Fibroblast of skin of abdomen (primary cell): ENCODE measurements at places on chromosomes 7 and 10.

DNA sequence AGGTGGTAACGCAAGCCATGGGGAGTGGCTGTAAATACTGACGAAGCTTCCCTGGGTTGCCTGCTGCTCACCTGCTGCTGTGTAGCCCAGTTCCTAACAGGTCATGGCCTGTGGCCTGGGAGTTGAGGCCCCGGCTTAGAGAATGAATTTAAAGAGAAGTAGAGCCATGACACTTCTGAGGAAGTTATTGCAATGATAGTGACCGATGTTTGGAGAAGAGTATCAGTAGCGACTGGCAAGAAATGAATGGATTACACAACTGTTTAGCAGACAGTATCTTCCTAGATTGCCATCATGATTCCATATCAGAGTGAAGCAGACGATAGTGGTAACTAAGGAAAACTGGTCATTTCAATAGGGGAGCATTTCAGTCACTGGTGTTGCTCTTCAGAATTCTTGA lies 249.6 kb downstream of the PLXDC2 start:
- no peak for DNase-seq

DNA sequence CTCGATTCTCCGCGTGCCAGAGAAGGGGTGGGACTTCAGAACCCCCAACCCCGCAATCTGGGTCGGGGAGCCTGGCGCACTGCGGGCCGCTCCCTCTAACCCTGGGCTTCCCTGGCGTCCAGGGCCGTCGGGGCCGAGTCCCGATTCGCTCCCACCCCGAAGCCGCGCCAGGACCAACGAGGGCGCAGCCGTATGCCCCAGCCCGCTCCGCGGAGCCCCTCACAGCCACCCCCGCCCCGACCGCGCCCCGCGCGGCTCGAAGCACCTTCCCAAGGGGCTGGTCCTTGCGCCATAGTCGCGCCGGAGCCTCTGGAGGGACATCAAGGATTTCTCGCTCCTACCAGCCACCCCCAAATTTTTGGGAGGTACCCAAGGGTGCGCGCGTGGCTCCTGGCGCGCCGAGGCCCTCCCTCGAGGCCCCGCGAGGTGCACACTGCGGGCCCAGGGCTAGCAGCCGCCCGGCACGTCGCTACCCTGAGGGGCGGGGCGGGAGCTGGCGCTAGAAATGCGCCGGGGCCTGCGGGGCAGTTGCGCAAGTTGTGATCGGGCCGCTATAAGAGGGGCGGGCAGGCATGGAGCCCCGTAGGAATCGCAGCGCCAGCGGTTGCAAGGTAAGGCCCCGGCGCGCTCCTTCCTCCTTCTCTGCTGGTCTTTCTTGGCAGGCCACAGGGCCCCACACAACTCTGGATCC lies at the start of gene LEP:
Gene LEP (plus strand): TSS at position 583 of the 691 bp plus-strand sequence. CDS start 10,741 bp downstream, outside the sequence.
- no peak for DNase-seq

- DNase-seq, result no peak
These were observed 314.6 kb upstream of the POM121L12 start for GRCh38 chr7:52720856-52721255.

- DNase-seq, result no peak
These were observed 20.1 kb downstream of the CNPY1 start for GRCh38 chr7:155526225-155526624.

DNA sequence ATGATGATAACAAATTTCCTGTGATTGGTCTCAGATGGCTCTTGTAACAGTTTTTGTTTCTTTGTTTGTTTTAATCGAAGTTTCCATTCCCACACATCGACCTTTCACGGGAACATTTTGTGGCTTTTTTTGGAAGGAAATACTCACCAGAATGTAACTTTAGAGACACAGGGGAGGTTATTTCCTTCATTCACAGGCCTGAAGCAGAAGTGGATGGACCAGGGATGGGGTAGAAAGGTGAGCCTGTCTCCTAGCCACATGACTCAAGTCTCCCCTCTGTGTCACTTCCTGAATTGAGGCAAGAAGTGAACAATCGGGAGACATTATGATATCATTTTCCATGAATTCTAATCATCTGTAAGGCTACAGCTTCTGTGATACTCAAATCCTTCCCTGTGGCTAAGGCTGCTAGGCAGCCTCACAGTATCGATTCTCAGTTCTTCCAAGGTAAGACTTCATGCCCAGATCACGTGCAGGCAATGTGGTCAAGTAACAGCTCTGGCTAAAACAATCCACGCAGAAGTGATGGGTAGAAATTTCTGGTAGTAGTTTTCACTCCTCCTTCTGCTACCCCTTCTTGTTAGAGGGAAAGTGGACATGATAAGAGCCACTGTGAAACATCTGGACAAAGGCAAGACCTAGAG lies 203.9 kb upstream of the NEBL start:
- DNase-seq, result peak; percentile 34
